Activated effector memory CD4-positive, alpha-beta T cell treated with Interleukin-2 at 50 U/mL for 16 hours (primary cell): ENCODE measurements at places on chromosomes 16 and 17.
A peak's percentile ranks its signal among the peaks of the same experiment; 100 is the strongest.

DNA sequence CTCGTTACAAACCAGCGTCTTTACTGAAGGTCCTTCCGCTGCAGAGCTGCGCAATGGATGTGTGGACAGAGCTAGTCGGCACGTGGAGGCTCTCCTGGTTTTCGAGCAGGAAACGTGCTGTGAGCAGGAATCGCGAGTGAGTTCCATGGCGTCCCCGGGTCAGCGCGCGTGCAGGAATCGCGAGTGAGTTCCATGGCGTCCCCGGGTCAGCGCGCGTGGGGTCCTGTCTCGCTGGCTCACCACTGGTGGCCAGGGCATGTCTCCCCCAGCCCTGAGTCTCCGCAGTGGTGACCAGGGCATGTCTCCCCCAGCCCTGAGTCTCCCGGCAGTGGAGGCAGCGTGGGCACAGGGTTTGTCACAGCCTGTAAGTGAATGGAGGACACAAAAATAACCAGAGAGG, 62.7 kb downstream of the KLHDC4 start:
- DNase-seq, result no peak

DNA sequence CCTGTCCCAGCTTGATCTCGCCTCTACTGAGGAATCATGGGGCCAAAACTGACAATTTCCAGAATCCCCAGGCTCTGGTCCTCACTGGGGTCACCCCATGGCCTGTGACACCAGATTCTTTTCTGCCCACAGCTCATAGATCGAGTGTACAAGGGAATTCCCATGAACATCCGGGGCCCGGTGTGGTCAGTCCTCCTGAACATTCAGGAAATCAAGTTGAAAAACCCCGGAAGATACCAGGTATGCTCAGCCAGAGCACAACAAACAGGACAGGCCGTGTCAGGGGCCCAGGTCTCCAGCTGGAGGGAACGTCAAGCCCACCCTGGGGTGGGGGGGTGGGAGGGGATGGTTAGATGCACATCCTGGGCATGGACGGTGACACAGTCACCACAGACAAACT, 17.5 kb downstream of the USP6 start:
- no peak for DNase-seq

GRCh38 chr17:40309031-40309948, at the start of gene RARA:
Gene RARA, plus strand, starts transcription at chr17:40309180. Its CDS starts 22,039 bp downstream, at chr17:40331219.
- no peak for DNase-seq

DNA sequence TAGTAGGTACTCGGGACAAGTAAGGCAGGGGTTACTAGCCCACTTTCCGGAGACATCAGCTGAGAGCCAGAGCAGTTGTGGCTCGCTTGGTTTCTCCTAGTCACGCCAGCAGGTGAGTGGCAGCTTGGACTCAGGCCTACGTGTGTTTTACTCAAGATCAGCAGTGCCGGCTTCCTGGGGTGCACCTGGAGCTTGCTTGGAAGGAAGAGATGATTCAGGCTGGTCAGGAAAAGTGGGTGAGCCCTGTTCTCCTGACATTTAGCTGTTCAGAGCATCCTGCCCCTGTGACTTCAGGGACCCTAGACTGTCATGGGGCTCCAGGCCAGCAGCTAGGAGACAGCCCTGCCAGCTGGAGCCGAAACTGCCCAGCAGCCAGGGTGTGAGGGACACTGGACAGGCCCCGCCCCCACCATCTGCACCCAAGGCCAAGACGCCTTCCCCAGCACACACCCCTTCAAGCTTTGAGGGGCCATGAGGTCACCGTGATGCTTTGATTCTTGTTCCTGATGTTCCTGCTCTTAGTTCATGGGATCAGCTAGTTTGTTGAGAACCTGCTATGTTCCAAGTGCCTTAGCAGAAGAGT, 238.0 kb upstream of the CIBAR2 start:
- DNase-seq, result no peak

DNA sequence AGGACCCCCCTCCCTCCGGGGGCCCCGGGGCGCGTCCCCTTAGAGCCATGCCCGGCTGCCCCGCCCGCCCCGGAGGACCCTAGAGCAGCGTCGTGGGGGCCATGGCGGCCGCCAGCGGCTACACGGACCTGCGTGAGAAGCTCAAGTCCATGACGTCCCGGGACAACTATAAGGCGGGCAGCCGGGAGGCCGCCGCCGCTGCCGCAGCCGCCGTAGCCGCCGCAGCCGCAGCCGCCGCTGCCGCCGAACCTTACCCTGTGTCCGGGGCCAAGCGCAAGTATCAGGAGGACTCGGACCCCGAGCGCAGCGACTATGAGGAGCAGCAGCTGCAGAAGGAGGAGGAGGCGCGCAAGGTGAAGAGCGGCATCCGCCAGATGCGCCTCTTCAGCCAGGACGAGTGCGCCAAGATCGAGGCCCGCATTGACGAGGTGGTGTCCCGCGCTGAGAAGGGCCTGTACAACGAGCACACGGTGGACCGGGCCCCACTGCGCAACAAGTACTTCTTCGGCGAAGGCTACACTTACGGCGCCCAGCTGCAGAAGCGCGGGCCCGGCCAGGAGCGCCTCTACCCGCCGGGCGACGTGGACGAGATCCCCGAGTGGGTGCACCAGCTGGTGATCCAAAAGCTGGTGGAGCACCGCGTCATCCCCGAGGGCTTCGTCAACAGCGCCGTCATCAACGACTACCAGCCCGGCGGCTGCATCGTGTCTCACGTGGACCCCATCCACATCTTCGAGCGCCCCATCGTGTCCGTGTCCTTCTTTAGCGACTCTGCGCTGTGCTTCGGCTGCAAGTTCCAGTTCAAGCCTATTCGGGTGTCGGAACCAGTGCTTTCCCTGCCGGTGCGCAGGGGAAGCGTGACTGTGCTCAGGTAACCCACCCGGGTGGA, 759 bp downstream of the ALKBH5 start:
- peak; percentile 49 for DNase-seq

DNA sequence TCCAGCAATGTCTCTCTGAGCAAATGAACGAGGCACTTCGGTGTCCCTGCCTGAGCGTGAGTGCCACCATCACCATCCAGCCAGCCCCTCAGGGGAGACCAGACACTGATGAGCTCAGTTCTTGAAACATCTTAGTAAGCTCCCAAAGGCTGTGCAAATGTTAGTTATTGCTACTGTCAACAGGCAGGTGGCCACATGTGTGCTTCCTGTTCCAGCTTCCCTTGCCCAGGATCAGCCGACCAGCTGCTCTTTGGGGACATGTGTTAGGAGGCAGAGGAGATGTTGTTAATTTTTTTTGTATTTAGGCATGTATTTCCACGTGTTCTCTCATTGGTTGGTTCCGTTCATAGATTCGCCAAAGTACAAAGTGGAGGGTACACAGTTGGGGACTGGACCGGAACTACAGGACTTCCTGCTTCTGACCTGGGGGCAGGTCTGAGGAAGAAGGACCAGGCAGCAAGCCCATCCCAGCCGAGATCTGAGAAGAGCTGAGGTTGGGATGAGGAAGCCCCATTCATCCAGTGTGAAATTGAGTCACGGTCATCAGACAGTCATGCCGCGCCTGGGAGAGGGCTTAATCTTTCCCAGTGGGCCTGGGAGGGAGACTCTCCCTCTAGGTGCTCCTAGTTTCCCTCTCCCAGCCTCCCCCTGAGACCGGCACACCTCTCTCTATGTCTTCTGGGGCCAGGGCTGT, 3.8 kb downstream of the TTYH2 start:
- no peak for DNase-seq
